Activated CD4-positive, CD25-positive, alpha-beta regulatory T cell treated with anti-CD3 and anti-CD28 coated beads, Interleukin-2, amount 50 U/mL, for 16 hours (primary cell): ENCODE measurements at places on chromosomes 11 and 22.

GRCh38 chr22:38017272-38017920, 33.0 kb upstream of the SOX10 start:
- DNase-seq: no peak

- DNase-seq: no peak
These were observed 238.8 kb downstream of the TBC1D22A start for GRCh38 chr22:47001288-47001687.

DNA sequence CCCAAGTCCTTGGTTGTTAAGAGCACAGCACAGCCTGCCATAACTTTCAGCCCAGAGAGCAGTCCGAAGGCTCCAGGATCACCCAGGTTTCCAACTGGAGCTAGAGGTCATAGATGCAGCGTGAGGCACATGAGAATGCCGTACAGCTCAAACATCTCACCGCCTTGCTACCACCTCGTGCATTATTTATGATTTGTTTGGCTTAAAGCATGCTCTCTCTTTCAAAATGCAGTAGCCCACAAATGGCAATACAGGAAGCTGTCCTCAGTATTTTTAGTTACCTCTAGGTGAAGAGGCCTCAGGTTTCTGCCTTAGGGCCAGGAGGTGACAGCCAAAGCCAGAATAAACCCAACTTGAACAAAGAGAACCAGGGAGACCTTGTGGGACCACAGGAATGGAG, 14.4 kb downstream of the SCN3B start:
- no peak for DNase-seq

- no peak for DNase-seq
These were observed 22.6 kb downstream of the KREMEN1 start for GRCh38 chr22:29095459-29095858.

DNA sequence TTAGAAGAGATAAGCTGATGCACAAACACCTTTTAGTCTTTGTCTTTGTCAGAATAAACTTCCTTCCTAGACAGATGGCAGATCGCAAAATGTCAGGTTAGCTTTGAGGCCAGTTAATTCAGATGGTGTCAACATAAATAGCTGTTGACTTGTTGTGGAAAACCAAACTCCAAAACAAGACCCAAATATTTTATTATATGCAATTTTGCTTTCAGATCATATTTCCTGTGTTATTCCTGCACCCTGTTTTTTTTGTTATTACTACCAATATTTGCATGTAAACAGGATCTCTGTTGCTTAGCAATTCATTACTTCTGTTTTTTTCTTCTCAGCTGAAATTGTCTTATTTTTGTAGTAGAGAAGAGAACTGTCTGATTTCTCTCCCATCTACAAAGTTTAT, 316.0 kb downstream of the ETS1 start:
- DNase-seq: no peak

- no peak for DNase-seq
These were observed 77.0 kb downstream of the RPL27A start for GRCh38 chr11:8759634-8760033.

DNA sequence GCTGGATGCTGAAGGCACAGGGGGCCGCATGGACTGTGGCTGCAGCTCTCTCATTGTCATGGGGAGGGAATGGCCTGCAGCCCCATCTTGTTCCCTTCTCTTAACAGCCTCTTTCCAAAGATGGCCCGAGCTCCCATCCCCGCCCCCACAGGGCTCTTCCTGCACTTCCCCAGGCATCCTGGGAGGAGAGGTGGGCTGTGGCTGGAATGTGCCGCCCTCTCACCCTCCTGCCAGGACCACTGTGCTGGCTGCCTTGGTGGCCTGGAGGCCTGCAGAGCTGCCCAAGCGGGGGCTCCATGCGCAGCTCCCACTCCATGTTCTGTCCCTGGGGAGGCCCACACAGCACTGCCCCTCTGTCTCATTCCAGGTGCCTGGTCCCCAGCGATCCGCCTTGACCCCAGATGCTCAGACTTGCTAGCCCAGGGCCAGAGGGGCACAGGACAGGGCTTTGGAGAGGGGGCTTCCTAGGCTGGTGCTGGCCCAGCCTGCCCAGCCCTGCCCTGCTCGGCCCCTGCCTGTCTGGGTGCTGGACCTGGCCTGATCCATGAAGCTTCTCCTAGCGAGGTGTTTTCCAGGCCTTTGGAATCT, 56.6 kb downstream of the RTN4R start:
- no peak for DNase-seq

DNA sequence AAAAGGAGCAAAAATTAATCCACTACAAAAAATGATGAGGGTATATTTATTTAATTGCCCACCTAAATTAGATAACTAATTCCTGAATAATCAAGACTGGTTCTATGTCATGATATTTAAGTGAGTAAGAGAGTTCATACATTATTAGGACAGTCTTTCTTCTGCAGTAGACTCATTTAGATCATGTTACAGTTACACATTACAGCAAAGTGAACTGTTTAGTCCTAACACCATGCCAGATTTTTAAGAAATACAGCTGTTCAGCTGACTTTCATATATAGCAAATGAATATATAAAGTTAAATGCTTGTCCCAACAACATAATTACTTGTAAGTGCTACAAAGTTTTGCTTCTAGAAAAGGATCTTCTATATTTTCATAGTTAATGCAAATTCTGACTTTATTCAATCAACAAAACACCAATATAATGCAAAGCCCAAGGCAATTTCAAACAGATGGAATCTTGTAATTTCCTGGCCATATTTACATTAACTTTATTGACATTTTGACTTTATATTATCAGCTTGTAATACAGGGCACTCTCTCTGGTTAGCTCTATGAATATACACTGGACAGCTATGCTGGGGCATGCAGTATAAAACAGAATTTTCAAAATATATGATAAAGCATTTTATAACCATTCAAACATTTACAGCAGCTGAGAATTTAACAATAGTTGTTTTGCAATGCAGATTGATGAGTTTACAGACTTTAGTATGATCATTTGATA, 45.7 kb upstream of the TP53AIP1 start:
- DNase-seq: no peak

DNA sequence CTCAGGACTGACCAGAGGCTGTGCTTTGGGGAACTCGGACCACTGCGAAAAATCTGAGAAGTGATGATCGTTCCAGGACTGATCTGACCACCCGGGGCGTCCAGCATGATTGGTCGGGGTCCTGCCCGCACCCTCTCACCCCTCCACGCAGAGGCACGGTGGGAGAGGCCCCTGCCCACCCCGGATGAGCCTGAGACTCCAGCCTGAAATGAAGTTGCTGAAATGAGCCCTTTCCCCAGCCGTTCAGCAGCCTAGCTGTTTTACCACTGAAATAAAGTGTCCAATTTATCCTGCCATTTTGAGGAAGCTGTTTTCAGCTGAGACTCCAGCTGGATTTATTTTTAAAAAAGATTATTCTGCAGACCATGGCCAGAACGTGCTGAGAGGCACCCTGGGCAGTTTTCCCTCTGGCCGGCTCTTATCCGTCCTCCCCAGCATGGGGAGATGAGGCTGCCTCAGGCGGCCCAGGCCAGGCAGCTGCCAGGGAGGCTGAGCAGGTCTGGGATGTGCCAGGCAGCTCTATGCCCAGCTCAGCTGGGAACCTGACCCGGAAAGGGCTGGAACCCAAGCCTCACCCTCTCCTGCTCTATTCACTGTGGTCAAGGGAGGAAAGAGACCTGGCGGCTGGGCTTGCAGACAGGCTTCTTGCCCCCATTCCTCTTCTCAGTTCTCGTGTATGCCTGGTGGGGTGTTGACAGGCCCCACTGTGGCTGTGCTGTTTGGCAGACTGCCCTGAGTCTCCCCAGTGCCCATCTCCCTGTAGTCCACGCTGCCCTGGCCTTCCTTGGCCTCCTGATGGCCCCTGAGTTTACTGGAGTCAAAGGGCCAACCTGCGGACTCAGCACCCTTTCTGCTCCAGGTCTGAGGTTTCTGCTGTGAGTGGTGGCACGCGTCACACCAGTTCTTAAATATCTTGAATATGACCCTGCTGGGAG, 161.0 kb upstream of the B3GAT1 start:
- DNase-seq: no peak

GRCh38 chr11:35099278-35100012, 39.5 kb upstream of the CD44 start:
- no peak for DNase-seq

- peak; percentile 55 for DNase-seq
These were observed 17.7 kb upstream of the THRSP start for GRCh38 chr11:78045851-78046485.

- no peak for DNase-seq
These were observed 69.4 kb downstream of the OSBP2 start for GRCh38 chr22:30763815-30764673.

- DNase-seq: no peak
These were observed 493.0 kb downstream of the MN1 start for GRCh38 chr22:27308513-27308912.

DNA sequence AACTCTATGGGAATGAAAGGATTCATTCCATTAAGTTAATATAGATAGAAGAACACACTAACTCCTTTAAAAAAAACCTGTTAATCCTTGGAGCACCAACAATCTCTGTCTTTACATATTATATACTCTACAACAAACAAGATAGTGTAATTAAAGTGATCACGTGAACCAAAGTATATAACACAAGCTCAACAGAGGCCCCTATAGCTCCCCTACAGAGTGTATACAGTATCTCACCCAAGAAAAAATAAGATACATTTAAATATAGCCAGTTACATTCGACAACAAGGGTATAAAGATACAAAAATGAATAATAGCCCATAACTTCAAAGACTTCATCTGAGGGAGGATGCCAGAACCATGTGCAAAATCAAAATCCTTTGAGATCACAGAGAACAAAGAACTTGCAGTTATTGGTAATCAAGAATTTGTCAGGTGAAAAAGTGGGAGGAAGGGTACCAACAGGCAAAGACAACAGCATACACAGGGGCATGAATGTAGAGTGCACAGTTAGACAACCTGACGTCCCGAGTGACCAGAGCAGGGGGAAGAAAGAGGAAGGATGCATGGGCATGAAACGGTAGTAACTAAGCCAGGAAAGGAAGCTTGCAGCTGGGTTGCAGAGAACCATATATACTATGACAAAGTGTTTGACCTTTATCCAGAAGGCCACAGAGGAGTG, 4.7 kb downstream of the FCHSD2 start:
- no peak for DNase-seq

GRCh38 chr11:117911694-117912093, 17.5 kb downstream of the TMPRSS13 start:
- no peak for DNase-seq

DNA sequence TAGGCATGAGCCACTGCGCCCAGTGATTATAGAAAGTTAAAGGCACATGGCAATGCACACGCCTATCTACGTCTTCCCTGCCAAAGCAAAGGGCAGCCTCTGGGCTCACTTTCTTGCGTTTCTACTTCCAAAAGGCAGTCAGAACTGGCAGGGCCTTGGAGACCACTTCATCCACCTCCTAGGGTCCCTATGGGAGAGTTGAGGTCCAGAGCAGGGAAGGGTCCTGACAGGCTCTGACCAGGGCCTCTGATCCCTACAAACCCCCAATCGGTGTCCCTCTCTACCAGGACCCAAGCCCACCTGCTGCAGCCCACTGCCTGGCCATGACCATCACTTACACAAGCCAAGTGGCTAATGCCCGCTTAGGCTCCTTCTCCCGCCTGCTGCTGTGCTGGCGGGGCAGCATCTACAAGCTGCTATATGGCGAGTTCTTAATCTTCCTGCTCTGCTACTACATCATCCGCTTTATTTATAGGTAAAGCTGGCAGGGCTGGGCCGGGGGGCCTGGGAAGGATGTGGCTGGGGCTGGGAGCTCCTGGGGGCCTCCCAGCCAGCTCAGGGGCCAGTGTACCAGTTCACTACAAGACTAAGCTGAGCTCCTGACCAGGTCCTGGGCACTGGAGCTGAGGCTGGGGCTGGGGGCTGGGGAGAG, 1.5 kb downstream of the BEST1 start:
- no peak for DNase-seq

DNA sequence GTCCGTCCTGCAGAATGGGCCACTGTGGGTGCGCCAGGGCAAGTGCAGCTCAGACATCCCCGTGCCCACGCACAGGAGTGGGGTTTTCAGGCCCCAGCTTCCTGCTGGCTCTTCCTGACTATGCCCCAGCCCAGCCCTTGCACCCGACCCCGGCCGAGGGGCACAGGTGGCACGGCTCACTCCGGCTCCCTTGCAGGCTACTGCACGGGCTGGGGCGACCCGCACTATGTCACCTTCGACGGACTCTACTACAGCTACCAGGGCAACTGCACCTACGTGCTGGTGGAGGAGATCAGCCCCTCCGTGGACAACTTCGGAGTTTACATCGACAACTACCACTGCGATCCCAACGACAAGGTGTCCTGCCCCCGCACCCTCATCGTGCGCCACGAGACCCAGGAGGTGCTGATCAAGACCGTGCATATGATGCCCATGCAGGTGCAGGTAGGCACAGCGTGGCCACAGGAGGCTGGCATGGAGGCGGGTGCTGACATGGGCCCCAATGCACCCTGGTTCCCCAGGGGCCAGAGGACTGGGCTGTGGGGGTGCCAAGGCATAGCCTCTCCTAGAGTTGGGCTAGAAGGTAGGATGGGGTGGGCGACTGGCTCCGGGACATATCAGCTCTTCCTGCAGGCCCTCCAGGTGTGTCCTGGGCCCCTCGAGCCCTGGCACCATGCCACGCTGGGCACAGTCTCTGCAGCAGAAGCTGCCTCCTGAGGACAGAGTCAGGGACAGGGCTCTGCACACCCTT, 27.7 kb downstream of the MUC2 start:
- DNase-seq: no peak

- no peak for DNase-seq
These were observed 41.8 kb downstream of the GDPD4 start for GRCh38 chr11:77259641-77260040.

DNA sequence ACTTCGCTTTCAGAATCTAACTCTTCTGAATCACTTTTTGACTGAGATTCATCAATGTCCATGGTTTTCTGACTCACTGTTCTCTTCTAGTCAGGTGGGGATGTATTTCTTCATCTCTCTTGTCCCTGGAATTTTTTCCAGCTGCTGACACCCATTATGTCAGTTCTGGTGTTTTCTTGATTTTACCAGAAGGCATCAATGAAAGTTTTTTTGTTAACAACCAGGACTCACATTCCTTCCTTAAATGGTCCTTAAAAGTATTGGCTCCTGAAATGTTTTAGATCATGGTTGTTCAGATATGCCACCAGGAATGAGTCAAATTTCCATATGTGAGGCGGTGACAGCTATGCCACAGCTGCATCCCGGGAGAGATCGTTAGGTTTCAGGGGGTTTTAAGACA, 12.9 kb downstream of the MICAL2 start:
- DNase-seq: no peak

DNA sequence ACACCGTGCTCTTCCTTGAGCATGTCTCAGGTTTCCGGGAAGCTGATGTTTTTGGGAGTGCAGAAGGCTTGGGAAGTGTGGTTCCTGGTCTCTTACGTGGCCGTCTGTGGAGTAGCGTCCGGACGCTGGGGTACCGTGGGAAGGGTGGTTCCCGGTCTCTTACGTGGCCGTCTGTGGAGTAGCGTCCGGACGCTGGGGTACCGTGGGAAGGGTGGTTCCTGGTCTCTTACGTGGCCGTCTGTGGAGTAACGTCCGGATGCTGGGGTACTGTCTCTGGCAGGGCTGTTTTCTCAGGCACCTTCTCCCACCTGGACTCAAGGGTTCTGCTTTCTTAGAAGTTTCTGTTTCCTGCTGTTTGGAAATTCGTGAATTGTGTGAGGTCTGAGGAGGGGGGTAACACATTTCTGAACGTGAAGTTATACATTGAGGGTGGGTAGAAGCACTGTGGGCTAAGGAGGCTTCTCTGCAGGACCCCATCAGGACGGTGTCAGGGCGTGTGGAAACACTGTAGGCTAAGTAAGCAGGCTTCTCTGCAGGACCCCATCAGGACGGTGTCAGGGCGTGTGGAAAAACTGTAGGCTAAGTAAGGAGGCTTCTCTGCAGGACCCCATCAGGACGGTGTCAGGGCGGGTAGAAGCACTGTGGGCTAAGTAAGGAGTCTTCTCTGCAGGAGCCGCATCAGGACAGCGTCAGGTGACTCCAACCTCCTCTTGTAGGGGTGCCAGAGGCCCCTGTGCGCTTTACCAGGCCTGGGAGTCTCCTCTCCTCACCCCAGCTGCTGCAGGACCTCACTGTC, 5.3 kb upstream of the IFITM3 start:
- no peak for DNase-seq
